ENCODE measurements at places on chromosomes 11 and 22.

- no peak for DNase-seq
These were observed 74.4 kb downstream of the TNRC6B start for GRCh38 chr22:40252146-40252545.

DNA sequence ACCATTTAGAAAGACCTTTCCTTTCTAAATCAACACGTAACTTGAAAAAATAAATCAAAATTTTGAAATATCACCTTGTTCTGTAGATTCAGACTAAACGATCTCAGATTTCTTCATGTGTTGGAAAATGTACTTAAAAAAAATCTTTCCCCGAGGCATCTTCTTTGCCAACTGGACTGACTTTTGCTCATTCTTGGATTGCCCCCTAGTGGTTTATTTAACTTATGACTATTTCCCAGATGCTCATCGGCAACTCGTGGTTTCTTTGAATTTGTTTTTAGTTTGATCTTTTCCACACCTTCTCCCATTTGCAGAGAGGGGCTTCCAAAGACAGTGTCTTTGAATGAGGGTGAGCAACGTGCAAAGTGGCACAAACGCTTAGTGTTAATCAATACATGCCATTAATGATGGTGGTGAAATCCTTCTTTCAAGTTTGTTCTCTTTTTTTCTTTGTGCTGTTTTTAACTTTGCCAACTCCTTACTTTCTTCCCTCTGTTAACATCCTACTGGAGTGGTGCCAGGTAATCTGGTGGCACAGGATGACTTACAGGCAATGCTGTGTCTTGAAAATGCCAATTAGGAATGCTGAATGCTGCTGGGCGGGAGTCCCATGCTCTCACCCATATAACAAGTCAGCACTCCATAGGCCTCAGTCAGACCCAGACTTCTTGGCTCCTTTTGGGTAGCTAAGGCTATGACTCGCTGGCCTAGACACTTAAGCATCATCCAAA lies 18.3 kb downstream of the PRSS23 start:
- no peak for DNase-seq

DNA sequence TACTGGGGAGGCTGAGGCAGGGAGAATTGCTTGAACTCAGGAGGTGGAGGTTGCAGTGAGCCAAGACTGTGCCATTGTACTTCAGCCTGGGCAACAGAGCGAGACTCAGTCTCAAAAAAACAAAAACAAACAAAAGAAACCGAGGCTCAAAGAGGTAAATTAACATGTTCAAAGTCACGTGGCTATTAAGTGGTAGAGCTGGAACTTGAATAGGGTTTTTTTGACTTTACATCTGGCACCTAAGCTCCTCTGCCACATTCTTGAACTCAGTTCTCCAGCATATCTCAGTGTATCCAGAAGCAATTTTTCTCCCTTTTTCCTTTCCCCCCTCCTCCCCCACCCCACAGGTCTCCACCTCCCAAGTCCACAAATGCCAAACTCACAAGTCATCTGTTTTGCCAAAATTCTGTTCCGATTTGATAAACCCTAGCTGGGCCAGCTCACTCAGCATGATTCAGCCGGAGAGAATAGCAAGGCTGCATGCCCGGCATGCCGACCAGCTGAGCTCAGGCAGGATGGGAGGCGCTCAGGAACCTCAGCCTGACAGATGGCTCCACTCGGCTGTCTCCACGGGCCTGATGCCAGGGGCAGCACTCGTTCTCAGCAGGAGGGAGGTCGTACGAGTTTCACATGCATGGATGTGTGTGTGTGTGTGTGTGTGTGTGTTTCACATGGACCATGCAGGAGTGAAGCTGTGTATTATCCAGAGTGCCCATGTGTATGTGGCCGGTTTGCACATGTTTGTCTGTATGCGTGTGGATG lies 63.2 kb upstream of the RRAS2 start:
- DNase-seq, result no peak

DNA sequence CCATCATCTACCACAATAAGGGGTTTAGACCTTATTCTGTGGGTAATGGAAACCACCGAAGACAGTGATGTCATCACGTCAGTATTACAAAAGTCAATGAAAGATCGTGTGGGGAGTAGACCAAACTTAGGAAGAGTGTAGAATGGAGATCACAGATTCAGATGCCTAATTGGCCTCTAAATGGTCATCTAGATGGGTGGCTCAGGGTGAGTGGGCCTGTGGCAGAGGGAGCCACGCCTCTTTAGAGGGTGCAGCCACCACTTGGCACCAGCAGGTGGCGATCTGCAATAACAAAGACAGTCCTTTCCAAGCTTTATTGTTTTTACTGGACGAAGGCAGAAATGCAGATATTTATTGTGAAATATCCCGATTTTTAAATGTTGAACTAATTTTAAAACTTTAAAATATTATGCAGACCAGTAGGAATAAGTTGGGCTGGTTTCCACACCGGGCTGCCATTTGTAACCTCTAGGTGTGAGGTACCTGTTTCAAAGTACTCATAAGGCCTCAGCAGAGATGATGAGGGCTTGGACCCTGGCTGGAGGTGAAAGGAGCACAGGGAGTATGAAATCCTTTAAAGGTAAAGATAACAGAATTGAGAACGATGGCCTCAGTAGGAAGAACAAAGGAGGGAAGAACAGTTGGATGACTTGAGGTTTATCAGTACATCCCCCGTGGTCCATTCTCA lies 222.0 kb downstream of the DBX1 start:
- DNase-seq, result peak; percentile 65

DNA sequence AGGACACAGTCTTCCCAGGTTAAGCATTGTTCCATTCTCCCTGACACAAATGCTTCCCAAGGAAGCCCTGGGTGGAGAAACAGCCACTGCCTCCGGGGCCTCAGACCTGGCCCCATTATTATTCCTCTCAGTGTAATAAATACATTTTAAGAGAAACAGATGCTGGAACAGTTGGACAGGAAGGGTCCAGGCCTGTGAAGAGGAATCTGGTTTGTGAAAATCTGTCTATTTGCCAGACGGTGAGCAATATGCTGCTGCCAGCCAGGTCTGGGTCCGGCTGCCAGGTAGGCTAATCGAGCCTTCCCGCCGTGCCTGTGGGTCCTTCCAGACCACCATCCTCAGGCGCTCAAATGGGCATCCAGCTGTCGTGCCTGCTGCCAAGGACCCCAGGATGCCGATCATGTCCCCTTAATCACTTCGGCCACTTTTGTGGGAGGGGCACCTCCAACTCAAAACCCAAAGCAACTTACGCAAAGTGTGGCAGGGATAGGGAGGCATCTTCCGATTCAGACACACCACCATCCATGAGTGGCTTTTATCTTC lies 528.4 kb downstream of the MIAT start:
- no peak for DNase-seq

DNA sequence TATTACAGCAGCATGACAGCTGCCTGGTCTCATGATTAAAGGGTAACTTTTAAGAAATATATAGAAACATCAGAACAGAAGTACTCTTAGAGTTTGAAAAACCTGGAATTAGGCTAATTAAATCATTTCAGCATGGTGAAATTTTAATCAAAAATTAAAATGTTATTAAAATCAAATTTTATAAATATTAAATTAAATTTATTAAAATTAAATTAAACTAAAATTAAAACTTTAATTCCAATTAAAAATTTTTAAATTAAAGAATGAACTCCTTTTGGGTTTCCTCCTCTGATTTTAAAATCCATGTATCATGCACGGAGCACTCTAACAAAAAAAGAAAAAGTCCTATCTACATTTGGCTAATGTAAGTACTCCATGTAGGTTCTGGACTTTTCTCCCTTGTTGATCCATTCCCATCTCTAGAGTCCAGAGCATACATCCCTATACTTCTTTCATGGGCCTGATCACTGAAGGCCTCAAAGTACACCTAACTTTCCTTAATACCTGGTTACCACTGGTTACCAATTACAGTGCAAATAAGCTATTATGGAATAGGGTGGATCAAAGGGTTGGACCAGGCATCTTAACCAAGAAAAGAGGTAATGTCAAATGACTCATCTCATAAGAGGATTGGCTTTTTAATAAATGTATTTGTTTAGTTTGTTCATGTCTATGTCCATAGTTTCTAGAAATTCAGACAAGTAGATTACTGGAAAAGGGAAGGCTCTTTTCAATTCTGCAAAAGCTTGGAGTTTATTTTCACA lies 48.4 kb upstream of the MUC15 start:
- DNase-seq, result no peak

- peak; percentile 85 for DNase-seq
These were observed 30.4 kb downstream of the PACS1 start for GRCh38 chr11:66100272-66101065.
